ENCODE measurements at places on chromosomes 4 and X.

- DNase-seq, result no peak
Measured at GRCh38 chr4:1577822-1578217, 106.3 kb downstream of the FAM53A start.

- DNase-seq, result no peak
Measured at GRCh38 chrX:116694046-116694445, 231.3 kb upstream of the CT83 start.

GRCh38 chrX:130145123-130145522 is 20.5 kb downstream of the AIFM1 start:
- no peak for DNase-seq

- no peak for DNase-seq
Measured at GRCh38 chr4:176273736-176274135, 4.7 kb upstream of the ASB5 start.

DNA sequence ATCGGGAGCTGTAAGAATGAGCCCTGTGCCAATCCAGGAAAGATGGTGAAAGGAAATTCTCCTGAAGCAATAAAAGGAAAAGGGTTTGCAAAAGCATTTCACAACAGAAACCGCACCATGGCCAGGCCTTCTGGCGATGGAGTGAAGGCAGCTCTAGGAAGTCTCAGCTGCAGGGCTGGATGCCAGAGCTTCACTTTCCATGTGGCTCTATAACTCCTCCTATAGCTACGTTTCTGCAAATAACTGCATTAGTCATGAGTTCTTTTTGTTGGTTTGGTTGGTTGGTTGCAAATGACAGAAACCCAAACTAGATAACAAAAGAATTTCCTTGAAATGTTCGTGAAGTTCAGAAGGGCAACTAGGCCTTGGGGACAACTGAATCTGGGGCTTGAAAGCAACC is 84.6 kb downstream of the RELL1 start:
- DNase-seq, result peak; percentile 61

- DNase-seq, result no peak
Measured at GRCh38 chr4:45484740-45485139, 639.1 kb downstream of the GABRG1 start.

GRCh38 chr4:99755223-99755944 is 61.2 kb upstream of the DAPP1 start:
- no peak for DNase-seq

DNA sequence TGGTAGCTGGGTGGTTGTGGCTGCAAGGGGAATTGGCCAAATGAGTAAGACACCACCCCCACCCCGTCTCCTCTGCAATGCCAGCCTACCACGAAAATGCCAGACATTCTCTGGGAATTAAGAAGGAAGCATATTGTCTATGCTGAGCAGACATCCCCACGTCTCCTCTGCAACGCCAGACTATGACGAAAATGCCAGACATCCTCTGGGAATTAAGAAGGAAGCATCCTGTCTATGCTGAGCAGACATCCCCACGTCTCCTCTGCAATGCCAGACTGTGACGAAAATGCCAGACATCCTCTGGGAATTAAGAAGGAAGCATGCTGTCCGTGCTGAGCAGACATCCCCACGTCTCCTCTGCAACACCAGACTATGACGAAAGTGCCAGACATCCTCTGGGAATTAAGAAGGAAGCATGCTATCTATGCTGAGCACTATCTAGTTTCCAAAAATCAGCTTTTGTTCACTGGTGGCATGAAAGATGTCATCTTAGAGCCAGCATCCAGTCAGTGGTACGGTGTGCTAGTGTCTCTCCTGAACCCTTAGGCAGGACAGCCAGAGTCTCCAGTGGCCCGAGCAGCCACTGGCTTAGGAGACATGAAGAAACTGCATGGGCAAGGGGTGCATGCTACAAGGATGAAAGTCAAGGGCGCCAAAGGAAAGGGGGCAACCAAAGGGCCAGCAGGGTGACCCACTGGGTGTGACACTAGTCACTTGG is 339.8 kb upstream of the FRG1 start:
- no peak for DNase-seq

DNA sequence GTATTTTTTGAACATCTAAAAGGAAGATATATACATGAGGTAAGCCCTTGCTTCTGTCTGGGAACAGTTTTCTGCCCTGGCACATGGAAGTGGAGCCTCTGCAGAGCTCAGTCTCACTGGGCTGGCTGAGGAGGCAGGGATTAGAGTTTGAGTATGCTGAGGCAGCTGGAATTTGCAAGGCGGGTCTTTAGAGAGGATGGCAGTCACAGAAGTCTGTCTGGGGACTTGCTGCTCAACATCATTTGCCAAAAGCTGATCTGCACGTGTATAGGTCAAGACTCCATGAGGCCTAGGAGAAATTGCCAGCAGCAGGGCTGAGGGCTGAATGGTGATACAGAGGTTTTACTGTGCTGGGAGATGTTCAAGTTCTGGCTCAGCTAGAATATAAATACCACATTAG is 163.6 kb upstream of the ANK2 start:
- no peak for DNase-seq

- DNase-seq, result peak; percentile 34
Measured at GRCh38 chrX:8879750-8880149, 78.6 kb upstream of the FAM9A start.
